ENCODE measurements at places on chromosomes 1 and 21.

DNA sequence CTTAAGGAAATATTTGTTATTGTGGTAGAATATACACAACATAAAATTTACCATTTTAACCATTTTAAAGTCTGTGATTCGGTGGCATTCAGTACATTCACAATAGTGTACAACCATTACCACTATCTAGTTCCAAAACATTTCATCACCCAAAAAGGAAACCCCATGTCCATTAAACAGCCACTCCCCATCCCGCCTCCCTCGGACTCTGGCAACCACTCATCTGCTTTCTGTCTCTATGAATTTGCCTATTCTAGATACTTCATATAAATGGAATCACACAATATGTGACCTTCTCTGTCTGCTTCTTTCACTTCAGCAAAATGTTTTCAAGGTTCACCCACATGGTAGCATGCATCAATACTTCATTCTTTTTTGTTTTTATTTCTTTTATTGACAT is 51.3 kb downstream of the PTP4A2 start:
- DNase-seq: no peak

DNA sequence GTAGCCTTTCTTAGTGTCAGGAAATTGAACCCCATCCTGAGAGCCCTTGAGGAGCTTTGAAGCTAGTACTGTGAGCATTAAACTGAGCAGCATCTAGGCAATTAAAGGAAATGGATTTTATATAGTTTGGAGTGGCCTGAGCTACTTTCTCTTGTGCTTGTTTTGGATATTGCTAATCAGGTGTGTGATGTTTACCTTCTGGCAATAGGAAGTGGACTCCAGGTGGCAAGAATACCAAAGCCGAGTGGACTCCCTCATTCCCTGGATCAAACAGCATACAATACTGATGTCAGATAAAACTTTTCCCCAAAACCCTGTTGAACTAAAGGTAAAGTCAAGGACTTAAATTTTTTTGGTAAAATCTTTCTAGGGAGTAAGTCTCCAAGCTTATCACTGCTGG is 79.4 kb downstream of the MACF1 start:
- DNase-seq: no peak

DNA sequence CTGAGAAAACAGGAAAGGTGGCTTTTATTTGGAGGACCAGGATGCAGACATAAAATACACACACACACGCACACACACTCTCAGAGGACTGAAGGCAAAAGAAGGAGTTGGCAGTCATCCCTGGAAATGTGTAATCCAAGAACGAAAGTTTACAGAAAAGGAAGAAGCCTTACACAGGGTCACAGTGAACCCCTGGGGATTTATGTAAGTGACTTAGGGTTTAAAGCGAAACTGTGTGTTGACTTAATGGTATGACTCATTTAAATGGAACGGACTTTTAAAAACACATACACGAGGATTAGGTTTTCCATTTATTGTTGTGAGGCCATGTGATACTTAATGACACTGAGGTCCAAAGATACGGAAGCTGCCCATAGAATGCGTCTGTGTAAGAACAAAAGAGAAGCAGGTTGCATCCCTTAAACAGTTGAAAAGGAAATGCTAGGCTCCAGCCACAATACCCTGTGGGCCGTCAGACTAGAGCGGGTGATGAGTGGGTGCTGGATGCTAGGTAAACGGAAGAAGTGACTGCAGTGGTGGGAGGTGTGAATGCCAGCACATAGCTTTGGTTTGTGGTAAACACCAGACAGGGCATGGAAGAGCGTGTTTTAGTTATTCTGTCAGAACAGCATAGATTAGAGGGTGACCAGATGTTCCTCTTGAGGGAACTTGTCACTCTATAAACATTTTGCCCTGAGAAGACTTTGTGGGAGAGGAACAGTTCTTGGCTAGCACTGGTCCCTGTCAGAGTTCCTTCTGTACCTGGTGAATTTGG is 21.6 kb upstream of the BCL10 start:
- peak; percentile 63 for DNase-seq

GRCh38 chr1:208919371-208919770 is 664.1 kb upstream of the CAMK1G start:
- no peak for DNase-seq

GRCh38 chr1:156500543-156500792 is at the start of gene MEF2D:
MEF2D (minus strand) TSS chr1:156500775; CDS start chr1:156483292, 17,483 bp downstream.
- no peak for DNase-seq

DNA sequence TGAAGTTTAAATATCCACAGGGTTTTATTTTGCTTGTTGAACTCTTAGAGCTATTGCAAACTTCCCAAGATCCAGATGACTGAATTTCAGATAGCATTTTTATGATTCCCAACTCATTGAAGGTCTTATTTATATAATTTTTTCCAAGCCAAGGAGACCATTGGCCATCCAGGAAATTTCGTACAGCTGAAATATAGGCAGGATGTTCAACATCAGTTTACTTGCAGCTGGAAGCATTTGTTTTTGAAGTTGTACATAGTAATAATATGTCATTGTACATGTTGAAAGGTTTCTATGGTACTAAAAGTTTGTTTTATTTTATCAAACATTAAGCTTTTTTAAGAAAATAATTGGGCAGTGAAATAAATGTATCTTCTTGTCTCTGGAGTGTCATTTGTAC is 32.8 kb upstream of the DDR2 start:
- no peak for DNase-seq
